ENCODE measurements at places on chromosomes 5 and 9. TPM values are rescaled to one million over a fixed set of nuclear protein-coding genes. Genes with fewer than 3 reads are reported as not detected.

- peak; percentile 86 for DNase-seq
Observed at GRCh38 chr5:107217721-107218130, 453.0 kb downstream of the EFNA5 start.

ABLIM3 gene
- 70.9 TPM for total RNA-seq

TCF7 gene
- total RNA-seq: 16.8 TPM

- DNase-seq: no peak
Observed at GRCh38 chr5:101418713-101419118, 515.6 kb upstream of the ST8SIA4 start.

DNA sequence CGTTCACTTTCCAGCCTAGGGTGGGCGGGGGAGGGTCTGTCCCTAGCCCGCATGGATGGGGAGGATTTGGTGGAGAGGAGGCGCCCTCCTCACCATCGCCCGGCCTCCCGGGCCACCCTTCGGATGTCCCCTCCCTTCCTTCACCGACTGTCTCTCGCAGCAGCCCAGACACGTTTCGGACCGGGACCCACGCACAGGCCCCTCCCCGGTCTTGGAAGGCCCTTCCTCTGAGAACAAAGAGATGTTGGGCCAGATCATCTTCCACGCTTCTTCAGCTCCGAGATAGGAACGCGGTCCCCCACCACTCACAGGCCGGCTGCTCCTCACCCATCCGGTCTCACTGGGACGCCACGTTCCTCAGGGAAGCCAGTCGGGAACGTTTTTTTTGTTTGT, 640 bp upstream of the DPM2 start:
- DNase-seq: no peak

EIF4E1B gene
- not detected for total RNA-seq

PTPRD gene
- 0.37 TPM for total RNA-seq

IFNB1 gene
- 0.61 TPM for total RNA-seq

DNA sequence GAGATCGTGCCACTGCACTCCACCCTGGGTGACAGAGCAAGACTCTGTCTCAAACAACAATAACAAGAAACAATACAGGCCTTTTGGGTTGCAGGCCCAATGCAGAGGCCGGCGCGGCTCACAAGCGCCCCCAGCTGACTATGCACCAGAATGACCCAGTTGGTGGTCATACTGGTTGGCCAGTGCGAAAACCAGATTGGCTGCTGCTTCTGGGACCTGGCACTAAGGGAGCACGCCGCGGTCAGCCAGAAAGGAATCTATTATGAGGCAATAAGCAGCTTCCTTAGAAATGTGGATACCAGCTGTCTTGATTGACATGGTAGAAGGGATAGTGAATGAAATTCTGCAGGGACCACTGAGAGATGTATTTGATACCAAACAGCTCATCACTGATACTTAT, 35.0 kb downstream of the RANBP17 start:
- DNase-seq: peak; percentile 53

DNA sequence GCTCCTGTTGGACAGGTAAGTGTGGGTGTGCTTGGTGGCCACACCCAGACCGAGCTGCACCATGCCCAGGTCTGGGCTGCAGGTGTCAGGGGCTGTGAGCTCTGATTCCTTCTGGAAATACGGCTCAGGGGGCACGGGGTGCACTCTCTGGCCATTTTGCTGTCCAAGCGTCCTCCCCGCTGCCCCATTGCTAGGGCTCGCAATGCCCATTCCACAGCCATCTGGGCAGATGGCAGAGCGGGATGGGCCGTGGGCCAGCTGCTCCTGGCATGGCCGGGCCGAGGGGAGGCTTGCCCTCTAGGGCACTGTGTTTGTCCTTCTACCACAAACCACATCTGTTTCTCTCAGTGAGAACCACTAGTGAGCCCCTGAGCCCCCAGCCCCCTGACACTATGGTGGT, 67.9 kb upstream of the RXRA start:
- DNase-seq: no peak

DNA sequence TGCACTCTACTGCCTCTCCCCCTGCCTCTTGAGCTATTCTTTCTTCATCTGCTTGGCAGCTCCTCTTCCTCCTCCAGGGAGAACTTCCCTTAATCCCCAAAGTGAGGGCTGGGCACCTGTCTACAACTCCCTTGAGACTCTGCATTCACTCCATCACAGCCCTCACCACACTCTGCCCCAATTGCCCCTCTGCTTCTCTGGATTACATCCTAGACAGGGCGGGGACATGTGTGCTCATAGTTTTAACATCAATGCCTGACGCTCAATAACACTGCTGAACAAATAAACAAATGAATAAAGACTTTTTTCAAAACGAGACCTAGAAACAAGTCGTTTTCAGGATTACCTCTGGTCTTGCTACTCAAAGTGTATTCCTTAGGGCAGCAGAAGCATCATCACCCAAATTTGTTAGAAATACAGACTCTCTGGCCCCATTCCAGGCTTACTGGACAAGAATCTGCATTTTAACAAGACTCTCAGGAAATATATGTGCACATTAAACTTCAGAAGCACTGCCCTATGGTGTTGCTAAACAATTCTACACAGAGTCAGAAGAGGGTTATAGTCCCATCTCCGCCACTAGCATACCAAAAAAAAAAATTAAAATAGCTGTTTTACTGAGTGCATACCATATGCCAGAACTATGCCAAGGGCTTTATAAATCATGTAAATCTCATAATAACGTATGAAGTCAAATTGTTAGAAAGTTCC, 115.6 kb downstream of the CDK5RAP2 start:
- DNase-seq: no peak

DNA sequence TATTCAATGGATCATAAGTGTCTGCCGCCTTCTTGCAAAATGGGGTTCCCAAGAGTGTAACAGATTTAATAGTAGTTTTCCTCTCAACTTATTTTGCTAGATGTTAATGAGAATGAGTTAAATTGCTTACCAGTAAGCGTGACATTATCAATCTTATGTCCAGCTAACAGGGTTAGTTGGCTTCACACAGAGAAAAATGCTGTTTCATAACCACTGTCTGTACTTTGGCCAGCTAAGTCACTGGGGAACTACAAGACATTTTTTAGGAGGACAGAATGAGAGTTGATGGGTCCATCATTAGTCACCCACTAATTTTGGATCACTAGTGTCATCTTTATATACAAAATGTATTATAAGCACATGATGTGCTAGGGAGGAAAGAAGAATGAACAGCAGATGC, 1.4 kb downstream of the CDC37L1 start:
- DNase-seq: no peak

GRCh38 chr9:20398536-20399338, 223.6 kb downstream of the MLLT3 start:
- no peak for DNase-seq

SNX30 gene
- total RNA-seq: 7.9 TPM

- DNase-seq: no peak
Observed at GRCh38 chr9:5582835-5583195, 46.1 kb upstream of the RIC1 start.

TICAM2 gene
- total RNA-seq: 1.2 TPM

ADGRV1 gene
- total RNA-seq: 3.5 TPM

IL4 gene
- total RNA-seq: not detected

DNA sequence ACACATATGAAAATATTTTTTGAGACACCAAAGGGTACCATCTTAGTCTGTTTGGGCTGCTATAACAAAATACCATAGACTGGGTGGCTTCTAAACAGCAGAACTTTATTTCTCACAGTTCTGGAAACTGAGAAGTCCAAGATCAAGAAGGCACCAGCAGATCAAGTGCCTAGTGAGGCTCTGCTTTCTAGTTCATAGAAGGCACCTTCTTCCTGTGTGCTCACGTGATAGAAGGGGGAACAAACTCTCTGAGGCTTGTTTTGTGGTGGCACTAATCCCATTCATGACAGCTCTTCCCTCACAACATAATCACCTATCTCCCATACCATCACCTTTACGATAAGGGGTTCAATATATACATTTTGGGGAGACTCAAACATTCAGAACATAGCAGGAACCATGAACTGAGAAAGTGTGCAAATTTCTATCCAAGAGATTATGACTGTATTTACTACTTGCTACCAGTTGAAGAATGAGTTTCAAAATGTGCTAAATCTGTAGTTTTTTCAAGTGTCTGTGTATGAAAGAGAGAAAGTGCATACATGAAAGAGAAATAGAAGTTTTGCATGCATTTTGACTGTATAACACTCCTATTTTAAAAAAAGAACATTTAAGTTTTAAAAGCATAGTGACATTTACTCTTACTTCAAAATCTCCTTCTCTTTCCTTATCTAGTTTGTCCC, 207.3 kb downstream of the PARP8 start:
- DNase-seq: no peak

GRCh38 chr9:86408121-86408520, 53.9 kb upstream of the TUT7 start:
- no peak for DNase-seq

- no peak for DNase-seq
Observed at GRCh38 chr5:54794135-54794975, 191.0 kb downstream of the ESM1 start.

- no peak for DNase-seq
Observed at GRCh38 chr5:55692106-55692417, 20.1 kb downstream of the SLC38A9 start.

FIBCD1 gene
- total RNA-seq: 1.5 TPM

GRCh38 chr9:127968700-127969383, 11.9 kb downstream of the EEIG1 start:
- DNase-seq: no peak
